ENCODE measurements at places on chromosomes 16 and 17.

DNA sequence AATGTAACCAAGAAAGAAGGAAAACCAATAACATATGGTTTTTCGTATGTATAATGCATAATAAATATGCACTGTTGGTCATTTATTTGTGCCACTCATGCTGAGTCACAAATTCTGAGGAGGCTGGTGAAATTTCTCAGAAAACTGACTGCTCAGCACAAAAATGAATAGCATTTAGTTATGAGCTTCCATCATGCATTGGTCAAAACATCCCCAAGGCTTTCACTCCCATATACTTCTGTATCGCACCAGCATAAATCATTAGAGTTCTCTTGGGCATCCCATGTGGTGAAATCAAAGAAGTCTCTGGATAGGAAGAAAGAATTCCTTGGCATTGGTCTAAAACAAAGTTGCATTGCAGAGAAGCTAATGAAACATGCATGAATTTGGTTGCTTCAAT lies 785.6 kb upstream of the CDH8 start:
- no peak for DNase-seq

- no peak for DNase-seq
These were observed 1.5 kb downstream of the PPM1E start for GRCh38 chr17:58757162-58757613.

GRCh38 chr17:56891751-56892150 lies 22.1 kb downstream of the TRIM25 start:
- DNase-seq, result no peak

- no peak for DNase-seq
These were observed 286.1 kb downstream of the SNX29 start for GRCh38 chr16:12262454-12263180.

DNA sequence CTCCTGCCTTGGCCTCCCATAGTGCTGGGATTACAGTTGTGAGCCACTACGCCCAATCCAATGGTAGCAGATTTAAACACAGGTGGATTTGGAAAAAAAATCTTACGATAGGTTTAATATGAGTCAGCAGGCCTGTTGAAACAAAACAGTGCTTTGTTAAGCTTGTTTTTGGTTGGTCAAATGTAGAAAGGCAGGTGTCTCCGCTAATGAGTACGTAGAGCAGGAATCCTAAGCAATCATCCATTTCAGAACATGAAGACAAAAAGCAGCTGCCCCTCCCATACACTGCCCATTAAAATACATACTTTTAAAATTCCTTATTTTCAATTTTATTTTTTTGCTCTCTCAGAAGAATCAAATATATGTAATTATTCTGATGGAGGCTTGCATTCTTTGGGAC lies 1.9 kb upstream of the WWOX start:
- no peak for DNase-seq

DNA sequence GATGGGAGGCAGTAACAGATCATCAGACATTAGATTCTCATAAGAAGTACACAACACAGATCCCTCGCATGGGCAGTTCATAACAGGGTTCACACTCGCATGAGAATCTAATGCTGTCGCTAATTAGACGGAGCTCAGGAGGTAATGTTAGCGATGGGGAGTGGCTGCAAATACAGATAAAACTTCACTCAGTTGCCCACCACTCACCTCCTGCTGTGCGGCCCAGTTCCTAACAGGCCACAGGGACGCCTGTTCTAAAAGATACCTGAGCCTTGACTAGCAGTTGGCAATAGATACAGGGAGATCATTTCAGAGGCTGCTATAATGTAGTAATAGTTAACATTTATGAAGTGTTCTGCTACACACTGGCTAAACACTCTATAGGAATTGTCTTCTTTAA lies 4.9 kb downstream of the PTRH2 start:
- DNase-seq, result no peak

GRCh38 chr17:77153472-77153871 lies 12.7 kb downstream of the SEC14L1 start:
- no peak for DNase-seq

GRCh38 chr17:29677221-29677791 lies 54.6 kb upstream of the CORO6 start:
- DNase-seq, result no peak

DNA sequence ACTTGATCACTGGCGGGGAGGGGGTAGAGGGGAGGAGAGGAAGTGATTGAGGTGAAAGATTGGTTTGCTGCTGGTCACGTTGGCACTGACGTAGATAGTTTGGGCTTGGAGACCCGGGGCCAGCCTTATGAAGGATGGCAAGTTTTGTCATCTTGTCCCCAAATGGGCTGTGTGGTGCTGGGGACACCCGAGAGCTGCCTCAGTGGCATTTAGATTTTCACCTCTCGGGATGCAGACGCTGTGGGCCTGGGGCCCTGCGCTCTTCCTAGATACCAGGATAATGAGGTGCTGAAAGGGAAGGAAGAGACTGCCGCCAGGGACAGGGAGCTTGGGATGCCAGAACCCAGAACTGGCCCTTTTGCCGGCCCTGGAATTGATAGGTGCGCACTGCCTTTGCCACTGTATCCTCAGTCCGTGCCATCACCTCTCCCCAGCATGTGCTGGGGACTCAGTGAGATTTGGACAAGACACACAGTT lies 1.4 kb upstream of the SOCS3 start:
- DNase-seq, result no peak

DNA sequence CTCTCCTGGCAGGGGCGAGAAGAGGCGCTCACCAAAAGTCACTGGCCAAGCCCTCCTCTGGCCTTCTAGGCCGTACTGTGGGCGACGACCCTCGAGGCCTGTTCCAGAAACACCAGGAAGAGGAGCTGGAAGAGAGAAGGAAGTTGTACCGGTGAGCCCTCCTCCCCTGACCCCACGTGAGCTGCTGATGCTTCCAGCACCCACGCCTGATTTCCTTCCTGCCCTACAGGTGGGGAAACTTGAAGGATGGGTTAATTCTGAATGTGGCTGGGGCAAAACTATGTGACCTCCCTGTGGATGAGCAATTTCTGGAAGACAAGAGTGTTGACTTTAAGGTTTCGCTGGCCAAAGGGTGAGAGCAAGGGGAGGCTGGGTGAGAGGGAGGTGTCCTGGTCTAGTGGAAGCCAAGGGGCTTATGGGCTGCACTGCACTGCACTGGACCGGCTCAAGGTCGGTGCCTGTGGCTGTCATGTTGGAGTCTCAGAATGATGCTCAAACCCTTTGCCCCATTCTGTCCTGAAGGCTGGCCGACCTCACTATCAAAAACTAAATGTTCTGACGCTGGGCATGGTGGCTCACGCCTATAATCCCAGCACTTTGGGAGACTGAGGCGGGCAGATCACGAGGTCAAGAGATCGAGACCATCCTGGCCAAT lies 6.2 kb downstream of the C17orf100 start:
- no peak for DNase-seq

GRCh38 chr17:49645654-49646053 lies 32.2 kb downstream of the SPOP start:
- DNase-seq, result no peak

GRCh38 chr16:20683812-20684211 lies 13.7 kb downstream of the ACSM1 start:
- DNase-seq, result no peak

DNA sequence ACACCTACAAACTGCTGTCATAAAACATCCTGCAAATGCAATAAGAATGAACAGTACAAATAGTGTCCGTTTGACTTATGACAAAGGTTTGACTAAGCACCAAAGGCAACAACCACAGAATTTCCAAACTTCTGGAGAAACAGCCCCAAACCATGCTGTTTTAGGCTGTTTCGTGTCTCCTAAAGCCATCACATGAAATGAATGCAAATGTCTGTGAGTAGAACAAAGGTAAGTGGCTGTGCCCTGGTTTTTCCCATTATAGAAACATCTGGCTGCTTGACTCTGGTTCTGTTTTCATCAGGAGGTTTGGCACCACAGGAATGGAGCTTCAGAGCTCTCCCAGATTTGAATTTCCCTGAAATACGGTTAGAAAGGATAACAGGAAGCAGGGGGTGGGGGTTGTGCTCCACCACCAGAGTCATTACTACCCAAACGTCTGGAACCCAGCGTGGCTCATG lies 4.6 kb upstream of the EMP2 start:
- no peak for DNase-seq

GRCh38 chr16:1653023-1653422 lies 25.1 kb upstream of the JPT2 start:
- no peak for DNase-seq
